ENCODE measurements at places on chromosomes 4 and X. TPM values are rescaled to one million over a fixed set of nuclear protein-coding genes. Genes with fewer than 3 reads are reported as not detected.

GRCh38 chr4:68272860-68273259, 27.4 kb upstream of the TMPRSS11B start:
- no peak for DNase-seq
- no peaks in the 10 kb centered on the region for H3K4me1 ChIP-seq
- H3K36me3 ChIP-seq: no peaks in the 10 kb centered on the region
- H3K27ac ChIP-seq: no peak overlapping the region
- no peaks in the 10 kb centered on the region for H3K27me3 ChIP-seq
- no peak overlapping the region for H3K4me3 ChIP-seq

Gene CCDC120
- total RNA-seq: 5.1 TPM

GRCh38 chr4:158529505-158529904, 7.8 kb downstream of the RXFP1 start:
- no peaks in the 10 kb centered on the region for H3K27me3 ChIP-seq
- H3K36me3 ChIP-seq: no peaks in the 10 kb centered on the region
- DNase-seq: no peak
- no peak overlapping the region for H3K4me3 ChIP-seq
- no peak overlapping the region for H3K27ac ChIP-seq
- H3K4me1 ChIP-seq: no peaks in the 10 kb centered on the region

GRCh38 chrX:150504397-150505182, 63.8 kb upstream of the MTM1 start:
- no peaks in the 10 kb centered on the region for H3K27me3 ChIP-seq
- no peak overlapping the region for H3K4me3 ChIP-seq
- no peaks in the 10 kb centered on the region for H3K4me1 ChIP-seq
- H3K27ac ChIP-seq: no peak overlapping the region
- H3K36me3 ChIP-seq: no peaks in the 10 kb centered on the region

DNA sequence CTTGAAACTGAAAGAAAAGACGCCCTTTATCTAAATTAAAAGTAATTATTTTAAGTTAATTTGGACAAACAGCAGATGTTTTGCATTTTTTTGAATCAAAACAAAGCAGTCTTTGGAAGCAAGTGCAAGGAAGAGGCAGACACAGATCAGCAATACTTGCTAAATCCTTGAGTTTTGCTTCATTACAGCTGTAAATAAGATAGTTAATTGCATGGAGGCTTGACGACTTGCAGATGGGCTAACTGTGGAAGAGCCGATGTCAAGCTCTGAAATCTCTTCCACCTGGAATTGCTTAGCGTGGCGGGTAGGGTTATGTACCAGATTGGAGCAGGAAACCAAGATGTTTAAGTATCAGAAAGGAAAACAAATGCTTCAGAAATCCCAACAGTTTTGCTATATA, 148.8 kb downstream of the POLA1 start:
- H3K27me3 ChIP-seq: no peaks in the 10 kb centered on the region
- DNase-seq: no peak
- H3K4me1 ChIP-seq: no peaks in the 10 kb centered on the region
- H3K27ac ChIP-seq: no peak overlapping the region

DNA sequence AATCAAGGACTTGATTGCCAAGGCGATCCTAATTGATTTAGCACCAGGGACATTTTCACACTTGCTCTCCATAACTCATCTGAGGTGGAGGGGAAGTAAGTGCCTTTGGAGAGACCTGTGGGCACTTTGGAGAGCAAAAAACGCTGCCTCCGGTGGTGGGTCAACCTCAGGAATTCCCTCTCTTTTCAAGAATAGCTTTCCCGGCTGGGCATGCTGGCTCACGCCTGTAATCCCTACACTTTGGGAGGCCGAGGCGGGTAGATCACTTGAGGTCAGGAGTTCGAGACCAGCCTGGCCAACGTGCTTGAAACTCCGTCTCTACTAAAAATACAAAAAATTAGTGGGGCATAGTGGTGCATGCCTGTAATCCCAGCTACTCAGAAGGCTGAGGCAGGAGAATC, 49.2 kb downstream of the PRPS1 start:
- no peak overlapping the region for H3K4me3 ChIP-seq
- H3K27ac ChIP-seq: peak overlapping the region; percentile 76
- no peaks in the 10 kb centered on the region for H3K36me3 ChIP-seq

Gene LRP2BP
- 1.8 TPM for total RNA-seq

GRCh38 chr4:135032670-135033069, 831.1 kb upstream of the PABPC4L start:
- no peaks in the 10 kb centered on the region for H3K36me3 ChIP-seq
- no peak for DNase-seq
- no peak overlapping the region for H3K4me3 ChIP-seq
- H3K4me1 ChIP-seq: no peaks in the 10 kb centered on the region
- no peak overlapping the region for H3K27ac ChIP-seq

Gene BEX4
- total RNA-seq: 39.6 TPM

GRCh38 chrX:20132666-20133065, 9.0 kb downstream of the EIF1AX start:
- no peaks in the 10 kb centered on the region for H3K36me3 ChIP-seq
- H3K27me3 ChIP-seq: no peaks in the 10 kb centered on the region
- no peak overlapping the region for H3K27ac ChIP-seq
- no peak for DNase-seq

Gene UBA1
- total RNA-seq: 160 TPM

- H3K27me3 ChIP-seq: no peaks in the 10 kb centered on the region
- H3K27ac ChIP-seq: no peak overlapping the region
- no peaks in the 10 kb centered on the region for H3K36me3 ChIP-seq
- no peaks in the 10 kb centered on the region for H3K4me1 ChIP-seq
- DNase-seq: no peak
- peak overlapping the region; percentile 88 for H3K4me3 ChIP-seq
These were observed 11.7 kb upstream of the TMEM156 start for GRCh38 chr4:39043861-39044363.

DNA sequence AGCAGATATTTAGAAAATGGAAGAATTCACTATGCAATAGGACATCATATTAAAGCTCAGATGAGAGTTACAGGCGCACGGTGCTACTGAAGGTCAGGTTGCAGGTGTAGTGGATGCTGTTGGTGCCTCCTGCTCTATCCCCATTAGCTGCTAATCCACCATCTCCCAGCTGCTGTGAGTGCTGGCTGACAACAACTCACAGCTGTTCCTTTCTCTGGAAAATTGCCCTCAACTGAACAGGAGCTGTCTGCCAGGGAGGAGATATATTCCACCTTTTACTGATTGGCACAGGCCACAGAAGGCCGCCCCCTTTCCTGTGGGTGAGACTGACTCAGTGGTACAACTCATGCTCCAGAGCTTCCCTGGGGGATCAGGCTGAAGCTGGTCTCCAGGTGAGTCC, 48.7 kb downstream of the UCHL1 start:
- H3K36me3 ChIP-seq: no peaks in the 10 kb centered on the region
- no peaks in the 10 kb centered on the region for H3K4me1 ChIP-seq
- no peak overlapping the region for H3K4me3 ChIP-seq
- DNase-seq: no peak

Data from aorta (tissue), 5 donors.